ENCODE measurements at places on chromosomes 6 and 20.

- DNase-seq: peak; percentile 62
These were observed 2.3 kb downstream of the FKBP5 start for GRCh38 chr6:35686436-35686835.

- no peak for DNase-seq
These were observed 111.1 kb downstream of the FAM83B start for GRCh38 chr6:54957698-54958097.

DNA sequence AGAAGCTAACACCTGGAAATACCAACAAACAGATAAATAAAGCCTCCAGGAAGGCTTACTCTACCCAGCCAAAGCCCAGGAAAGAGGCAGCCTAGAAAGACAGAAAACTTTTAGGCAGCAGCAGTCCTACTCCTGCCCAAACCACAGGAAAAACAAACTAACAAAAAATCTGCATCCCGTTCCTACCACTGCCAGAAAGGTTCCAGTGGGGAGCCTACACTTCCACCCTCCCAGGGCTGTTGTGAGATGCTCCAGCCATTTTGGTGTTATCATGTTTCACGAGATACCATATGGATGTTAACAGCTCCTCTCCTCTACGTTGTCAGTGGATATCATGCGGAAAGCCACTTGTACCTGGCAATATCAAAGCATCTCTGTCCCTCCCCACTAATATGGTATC, 336.7 kb upstream of the PRND start:
- no peak for DNase-seq

DNA sequence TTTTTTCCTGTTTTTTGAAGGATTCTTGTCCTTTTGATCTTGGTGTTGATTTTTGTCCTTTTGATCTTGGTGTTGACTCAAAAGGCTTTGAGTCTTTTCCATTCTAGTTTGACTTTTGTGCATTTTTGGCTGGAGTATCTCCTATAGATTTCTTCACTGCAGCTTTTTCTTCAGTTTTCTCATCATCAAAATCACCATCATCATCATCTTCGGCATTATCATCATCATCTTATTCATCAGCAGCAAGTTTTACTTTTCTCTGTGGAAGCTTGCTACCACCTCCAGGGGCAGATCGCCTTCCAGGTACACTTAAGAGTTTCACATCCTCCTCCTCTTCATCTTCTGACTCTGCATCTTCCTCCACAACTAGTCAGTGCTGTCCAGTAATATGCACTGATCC, 56.5 kb upstream of the MCHR2 start:
- no peak for DNase-seq

GRCh38 chr20:33963751-33964150, 30.0 kb upstream of the RALY start:
- peak; percentile 49 for DNase-seq

DNA sequence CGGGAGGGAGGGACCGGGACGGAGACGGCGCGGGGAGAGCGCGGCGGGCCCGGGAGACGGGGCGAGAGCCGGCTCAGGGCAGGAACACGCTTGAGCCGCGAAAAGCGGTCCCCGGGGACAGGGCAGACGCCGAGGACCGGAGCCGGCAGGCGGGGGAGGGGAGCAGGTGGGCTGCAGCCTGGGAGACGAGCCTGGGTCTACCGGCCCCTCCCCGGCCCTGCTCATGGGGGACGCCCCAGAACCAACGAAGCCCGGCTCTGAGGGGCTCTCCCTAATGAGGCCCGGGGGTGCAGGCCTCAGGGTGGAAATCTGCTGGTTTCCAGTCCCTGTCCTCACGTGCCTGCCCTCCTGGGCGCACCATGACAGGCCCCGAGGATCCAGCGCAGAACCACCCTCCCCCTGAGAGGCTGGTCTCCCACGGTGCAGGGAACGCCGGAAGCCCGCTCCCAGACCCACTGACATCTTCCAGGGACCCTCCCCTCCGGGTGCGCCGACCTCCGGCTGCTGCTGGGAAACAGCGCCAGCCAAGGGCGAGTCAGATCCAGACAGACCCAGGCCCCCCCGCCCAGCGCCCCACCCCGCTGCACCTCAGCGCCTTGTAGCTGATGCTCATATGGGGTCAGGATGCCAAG, 571 bp upstream of the EEF1A2 start:
- DNase-seq: no peak

- no peak for DNase-seq
These were observed 163.4 kb upstream of the OGFRL1 start for GRCh38 chr6:71125216-71125615.

- DNase-seq: peak; percentile 37
These were observed 26.0 kb downstream of the SDCBP2 start for GRCh38 chr20:1302685-1303541.

All from hematopoietic multipotent progenitor cell treated with erythropoietin and hydrocortisone succinate and interleukin-3 and kit ligand, for 6 days (in vitro differentiated cells).